ENCODE measurements at places on chromosomes 11 and 22. TPM values are rescaled to one million over a fixed set of nuclear protein-coding genes. Genes with fewer than 3 reads are reported as not detected.

- no peak overlapping the region for H3K27ac ChIP-seq
- H3K36me3 ChIP-seq: no peaks in the 10 kb centered on the region
- DNase-seq: no peak
- H3K4me1 ChIP-seq: no peaks in the 10 kb centered on the region
These were observed 3.3 kb downstream of the TECTA start for GRCh38 chr11:121104312-121104762.

GRCh38 chr11:128311742-128312719, 275.3 kb downstream of the ETS1 start:
- H3K36me3 ChIP-seq: no peaks in the 10 kb centered on the region
- H3K27ac ChIP-seq: no peak overlapping the region
- H3K4me1 ChIP-seq: no peaks in the 10 kb centered on the region
- no peak overlapping the region for H3K4me3 ChIP-seq

Gene GSTP1
- total RNA-seq: 800 TPM

Gene ACAD8
- 28.1 TPM for total RNA-seq

Gene TSGA10IP
- not detected for total RNA-seq

DNA sequence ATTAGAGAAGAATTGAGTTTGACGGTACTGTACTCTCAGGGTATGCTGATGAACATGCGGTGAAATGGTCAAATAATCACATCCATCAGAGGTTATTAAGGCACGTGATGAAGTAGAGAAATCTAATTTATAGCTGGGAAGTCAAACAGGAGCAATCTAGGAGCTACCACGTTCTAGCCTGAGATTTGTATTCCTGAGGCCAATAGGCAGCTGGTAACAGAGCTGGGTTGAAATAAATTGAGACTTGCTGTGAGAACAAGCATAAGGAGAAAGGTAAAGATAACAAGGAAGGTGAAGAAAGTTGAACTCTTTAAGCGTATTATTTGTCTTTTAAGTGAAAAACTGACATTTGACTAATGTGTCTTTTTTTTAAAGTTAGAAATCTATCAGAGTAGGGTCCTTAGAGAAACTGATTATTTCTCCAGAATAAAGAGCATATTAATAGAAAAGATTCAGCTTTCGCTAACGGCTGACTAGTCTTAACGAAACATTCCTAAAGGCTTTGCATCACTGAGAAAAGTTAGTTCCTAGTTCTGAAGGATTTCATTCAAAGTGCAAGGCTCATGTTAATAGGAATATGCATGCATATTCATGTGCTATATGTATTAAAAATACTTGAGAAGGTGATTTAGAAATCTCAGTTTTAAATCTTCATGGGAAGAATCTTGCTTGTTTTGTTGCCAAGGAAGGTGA, 5.2 kb upstream of the WEE1 start:
- no peak for DNase-seq
- peaks cover 14% of the 10 kb centered on the region for H3K4me1 ChIP-seq
- peak overlapping the region; percentile 43 for H3K4me3 ChIP-seq
- no peaks in the 10 kb centered on the region for H3K36me3 ChIP-seq

GRCh38 chr22:39223091-39223710, 21.6 kb downstream of the PDGFB start:
- no peak overlapping the region for H3K27ac ChIP-seq
- no peak for DNase-seq
- no peaks in the 10 kb centered on the region for H3K36me3 ChIP-seq
- H3K4me3 ChIP-seq: no peak overlapping the region
- no peaks in the 10 kb centered on the region for H3K27me3 ChIP-seq
- no peaks in the 10 kb centered on the region for H3K4me1 ChIP-seq
